Spinal cord (tissue), 10 donors: ENCODE measurements at places on chromosomes 1 and 21. TPM values are rescaled to one million over a fixed set of nuclear protein-coding genes. Genes with fewer than 3 reads are reported as not detected.
A peak's percentile ranks its signal among the peaks of the same experiment; 100 is the strongest.

TMEM125 gene
- 7.5 TPM for total RNA-seq

ASCL5 gene
- not detected for total RNA-seq

KRTAP13-2 gene
- total RNA-seq = not detected

CADM3 gene
- total RNA-seq = 120 TPM

RIPPLY3 gene
- total RNA-seq = not detected

FMO4 gene
- total RNA-seq = 5.6 TPM

LCE1D gene
- total RNA-seq = not detected

BSND gene
- total RNA-seq = not detected

DNA sequence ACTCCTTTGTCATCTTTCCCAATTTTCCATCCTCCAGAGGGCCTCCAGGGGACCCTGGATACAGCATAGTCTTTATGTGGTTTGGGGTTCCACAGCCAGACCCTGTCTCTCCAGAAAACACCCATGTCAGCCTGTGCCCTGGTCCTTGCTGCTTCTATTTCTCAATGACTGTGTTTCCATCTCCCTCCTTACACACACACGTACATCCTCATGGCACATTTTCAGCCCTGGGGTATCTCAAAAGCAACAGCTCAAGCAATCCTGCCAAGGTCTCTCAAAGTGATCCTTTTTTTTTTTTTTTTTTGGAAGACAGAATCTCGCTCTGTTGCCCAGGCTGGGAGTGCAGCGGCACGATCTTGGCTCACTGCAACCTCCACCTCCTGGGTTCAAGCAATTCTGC lies 22.3 kb downstream of the QSOX1 start:
- no peak for DNase-seq

GRCh38 chr1:23367791-23368561 lies 1.7 kb downstream of the ZNF436 start:
- peak; percentile 98 for DNase-seq

- no peak for DNase-seq
Measured at GRCh38 chr21:17433730-17434129, 79.1 kb upstream of the CXADR start.

GRCh38 chr1:184485751-184486723 lies 99.2 kb downstream of the C1orf21 start:
- DNase-seq = no peak

DNA sequence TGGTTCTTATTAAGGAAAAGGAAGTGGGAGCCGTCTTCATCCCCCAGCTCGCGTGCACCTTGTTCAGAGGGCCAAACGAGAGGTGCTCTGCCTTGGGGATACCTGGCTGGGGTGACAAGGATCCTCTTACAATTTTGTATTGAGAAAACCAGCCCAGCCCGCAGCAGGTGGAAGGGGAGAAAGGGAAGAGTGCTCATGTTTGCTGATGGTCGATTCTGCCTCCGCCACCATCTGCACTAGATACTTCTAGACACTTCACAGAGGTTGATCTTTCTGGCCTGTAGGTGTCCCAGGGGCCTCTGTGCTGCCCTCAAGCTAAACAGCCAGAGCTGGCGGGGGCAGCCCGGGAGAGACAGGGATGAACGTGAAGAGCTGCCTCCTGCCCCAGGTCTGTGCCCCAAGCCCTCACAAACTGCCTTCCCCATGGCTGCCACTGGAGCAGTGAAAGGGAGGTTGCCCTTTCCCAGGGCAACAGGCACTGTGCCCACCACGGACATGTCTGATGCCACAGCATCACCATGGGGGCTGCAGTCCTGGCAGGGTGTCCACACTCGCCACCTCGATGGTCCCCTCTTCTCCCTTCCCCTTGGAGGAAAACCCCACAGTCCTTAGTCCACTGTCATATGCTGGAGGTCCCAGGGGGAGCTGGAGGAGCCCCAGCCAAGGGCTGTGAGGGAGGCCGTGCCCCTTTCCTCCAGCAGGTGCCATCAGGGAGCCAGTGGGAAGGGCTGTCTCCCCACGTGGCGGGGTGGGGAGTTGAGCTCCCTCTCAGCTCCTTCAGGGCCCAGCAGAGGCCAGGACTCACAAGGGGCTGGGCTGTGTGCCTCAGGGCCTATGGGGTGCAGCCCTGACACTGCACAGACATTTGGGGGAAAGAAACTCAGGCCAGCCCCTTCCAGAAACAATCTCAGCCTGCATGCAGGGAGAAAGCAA lies 8.1 kb downstream of the ADPRS start:
- no peak for DNase-seq

DNA sequence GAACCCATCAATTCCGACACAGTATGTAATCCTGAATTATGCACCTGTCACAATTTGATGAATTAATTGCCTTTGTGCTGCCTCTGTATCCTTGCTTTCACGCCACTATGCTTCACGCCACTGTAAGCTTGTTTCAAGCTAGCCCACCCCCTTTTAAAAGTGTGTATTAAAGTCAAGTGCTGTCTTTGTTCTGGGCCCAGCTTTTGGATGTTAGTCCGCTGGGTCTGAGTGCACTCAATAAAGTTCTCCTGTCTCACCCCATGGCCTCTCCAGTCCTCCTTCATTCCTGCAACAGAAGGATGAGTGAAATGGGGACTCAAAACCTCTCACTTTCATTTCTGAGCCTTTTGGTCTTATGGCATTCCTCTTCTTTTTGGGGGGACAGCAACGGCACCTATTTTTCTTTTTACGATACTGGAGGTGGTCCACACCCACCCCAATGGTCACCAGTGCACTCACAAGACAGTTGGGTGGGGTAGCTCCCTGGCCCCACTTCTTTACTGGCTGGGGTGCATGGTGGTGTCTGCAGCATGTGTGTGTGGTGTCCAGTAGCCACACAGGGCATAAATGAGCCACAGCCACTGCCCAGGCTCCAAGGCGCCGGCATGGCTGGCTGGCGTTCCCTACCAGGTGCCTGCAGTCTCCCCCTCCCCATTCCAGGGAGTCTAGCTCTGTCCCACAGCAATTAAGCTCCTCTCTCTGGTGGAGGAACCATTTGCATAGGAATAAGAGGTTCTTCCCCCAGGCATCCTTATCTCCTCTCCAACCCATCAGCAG lies 1.8 kb downstream of the THEM4 start:
- DNase-seq = no peak

DNA sequence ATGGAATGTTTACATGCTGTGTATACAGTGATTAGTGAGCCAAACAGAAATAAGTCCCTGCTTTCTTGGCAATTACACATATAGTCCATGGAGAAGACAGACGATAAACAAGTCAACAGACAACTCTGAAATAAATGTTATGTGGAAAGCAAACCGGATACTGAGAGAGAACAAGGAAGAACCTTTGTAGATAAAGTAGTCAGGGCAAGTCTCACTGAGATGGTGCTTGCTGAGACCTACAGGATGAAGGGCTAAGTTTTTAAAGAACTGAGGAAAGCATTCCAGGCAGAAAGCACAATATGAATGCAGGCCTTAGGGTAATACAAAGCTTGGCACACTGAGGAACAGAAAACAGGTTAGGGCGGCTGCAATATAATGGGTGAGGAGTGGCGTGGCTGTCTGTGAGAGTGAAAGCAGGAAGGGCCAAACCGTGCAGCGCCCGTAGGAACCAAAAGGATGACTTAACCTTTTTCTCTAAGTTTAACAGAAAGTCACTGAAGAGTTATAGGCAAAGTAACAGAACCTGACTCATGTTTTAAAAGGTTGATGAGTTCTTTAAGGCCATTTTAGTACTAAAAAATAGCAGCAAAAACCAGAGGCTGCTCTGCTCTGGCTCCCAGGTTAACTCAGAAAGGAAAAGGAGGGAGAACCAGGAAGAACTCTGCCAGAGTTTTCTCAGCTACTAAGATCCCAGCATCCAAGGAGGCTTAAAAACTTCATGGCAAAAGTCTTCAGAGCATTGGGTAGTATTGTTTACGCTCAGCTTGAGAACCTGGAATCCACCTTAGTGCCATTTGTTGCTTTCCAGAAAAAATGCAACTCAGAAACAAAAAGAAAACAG lies 8.7 kb upstream of the TTF2 start:
- DNase-seq = no peak

DNA sequence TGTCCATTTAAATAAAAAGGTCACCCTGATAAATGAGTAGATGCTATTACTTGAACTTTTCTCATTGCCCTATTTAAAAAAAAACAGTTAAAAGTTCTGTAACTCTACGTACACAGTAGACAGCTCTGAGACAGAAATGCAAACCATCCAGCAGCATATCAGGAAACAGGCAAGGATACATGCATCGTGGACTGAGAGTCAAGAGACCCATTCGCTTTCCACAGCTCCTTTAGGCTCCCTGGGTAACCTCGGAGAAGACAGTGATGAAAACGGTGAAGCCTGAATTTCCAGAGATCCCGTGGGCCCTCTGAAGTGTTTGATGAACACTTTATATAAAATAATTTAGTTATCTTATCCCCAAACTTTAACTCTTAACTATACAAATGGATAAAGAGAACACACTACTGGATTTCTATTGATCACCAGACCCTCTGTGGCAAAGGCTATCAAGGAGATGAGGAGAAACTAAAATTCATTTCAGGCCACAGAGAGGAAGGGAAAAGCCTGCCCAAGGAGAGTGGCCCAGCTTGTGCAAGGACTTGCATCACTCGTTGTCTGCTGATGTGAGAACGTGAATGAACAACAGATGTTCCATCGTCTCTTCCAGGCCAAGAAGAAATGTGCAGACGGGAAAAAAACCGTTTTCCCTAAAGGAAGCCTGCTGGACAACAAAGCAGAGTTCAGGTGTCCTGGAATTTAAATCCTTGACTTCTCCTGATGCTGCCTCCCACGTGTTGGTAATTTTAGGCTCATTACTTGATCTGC lies 131.0 kb downstream of the TGFBR3 start:
- no peak for DNase-seq

DNA sequence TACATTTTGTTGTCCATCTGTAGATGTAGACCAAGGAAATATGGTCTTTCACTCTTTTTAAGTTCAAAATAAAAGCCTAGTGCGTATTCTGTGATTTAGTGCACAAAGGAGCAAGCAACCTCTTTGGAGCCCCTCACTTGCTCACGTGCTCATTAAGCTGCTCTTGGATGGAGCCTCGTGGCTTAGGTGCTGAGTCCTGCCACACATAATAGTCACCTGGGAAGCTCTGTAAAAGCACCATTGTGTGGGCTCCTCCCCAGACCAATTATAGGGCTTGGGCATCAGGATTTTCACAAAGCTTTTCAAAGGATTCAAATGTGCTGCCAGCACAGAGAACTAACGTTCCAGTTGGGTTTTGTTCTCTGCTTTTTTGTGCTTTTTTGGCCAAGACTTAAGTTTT lies 85.0 kb downstream of the PCP4 start:
- DNase-seq = no peak

- no peak for DNase-seq
Measured at GRCh38 chr1:44515416-44515815, 110.4 kb downstream of the RNF220 start.

GRCh38 chr1:52709016-52709415 lies 10.9 kb upstream of the COA7 start:
- no peak for DNase-seq

- no peak for DNase-seq
Measured at GRCh38 chr21:19368944-19369343, 965.4 kb upstream of the TMPRSS15 start.

- no peak for DNase-seq
Measured at GRCh38 chr1:83849191-83850061, 149.5 kb downstream of the TTLL7 start.

DNA sequence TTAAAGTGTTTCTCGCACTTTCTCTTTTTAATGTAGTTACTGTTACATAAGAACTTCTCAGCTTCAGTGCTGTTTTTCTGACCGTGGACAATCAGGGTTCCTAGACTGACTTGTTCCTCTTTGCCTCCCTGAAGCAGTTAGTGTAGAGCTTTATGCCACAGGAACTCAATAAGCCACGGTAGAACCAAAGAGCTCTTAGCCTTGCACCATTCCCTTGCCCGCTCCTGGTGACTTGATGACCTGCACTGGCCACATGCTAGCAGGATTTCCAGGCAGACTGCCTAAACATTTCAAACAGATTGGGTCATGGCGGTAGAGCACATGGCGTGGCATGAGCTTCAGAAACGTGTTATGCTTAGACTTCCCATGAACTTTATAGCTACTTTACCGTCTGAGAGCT lies 18.8 kb upstream of the FASLG start:
- DNase-seq = no peak

- DNase-seq = no peak
Measured at GRCh38 chr1:83131692-83131955, 867.3 kb downstream of the TTLL7 start.

DNA sequence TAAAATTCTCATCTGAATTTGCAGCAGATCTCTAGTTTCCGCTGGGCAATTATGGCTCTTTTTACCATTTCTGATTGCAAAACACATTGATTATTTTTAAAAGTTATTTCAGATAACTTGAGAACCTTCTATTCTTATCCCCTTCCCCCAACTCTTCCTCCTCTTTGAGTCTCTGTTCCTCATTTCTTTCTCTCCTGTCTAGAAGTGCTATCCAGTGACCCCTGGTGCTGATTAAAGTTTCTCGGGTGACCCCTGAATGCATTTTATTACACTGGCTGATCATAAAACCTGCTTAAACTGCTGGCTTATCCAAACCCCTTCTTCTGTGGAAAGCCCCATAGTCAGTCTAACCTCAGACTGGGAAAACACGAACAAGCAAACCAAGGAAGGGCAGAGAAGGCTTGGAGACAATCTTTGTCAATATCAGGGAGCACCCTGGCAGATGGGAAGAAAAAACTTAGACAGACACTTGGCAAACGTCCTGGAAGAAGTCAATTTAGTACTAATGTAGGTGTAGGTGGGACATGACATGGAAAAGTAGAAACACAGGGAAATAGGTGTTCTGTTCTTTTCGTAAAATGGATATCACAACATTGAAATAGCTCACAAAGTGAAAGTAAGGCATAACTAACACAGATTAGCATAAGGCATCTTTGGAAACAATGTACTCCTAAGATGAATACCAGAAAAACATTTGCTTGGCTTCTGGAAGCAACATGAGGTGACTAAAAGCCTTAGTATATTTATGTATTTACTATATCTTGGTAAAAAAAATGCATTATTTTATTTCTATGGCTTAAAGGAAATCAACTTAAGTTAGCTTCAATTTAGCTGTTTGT lies 61.4 kb downstream of the GORAB start:
- no peak for DNase-seq

DNA sequence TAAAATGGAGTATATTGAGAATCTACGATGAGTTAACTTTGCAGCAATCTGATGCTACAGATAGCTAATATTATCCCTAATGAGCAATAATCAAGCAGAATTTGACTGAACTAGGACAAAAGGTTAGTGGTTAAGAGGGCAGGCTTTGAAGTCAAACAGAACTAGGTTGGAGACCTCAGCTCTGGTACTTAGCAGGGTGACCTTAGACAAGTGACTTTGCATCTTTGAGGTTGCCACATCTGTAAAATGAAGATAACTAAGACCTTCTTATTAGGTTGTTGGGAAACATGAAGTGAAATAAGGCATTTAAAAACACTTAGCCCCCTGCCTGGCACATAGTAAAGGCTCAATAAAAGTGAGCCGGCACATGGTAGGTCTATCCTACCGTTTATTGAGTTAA lies 4.3 kb upstream of the FUCA1 start:
- DNase-seq = no peak

DNA sequence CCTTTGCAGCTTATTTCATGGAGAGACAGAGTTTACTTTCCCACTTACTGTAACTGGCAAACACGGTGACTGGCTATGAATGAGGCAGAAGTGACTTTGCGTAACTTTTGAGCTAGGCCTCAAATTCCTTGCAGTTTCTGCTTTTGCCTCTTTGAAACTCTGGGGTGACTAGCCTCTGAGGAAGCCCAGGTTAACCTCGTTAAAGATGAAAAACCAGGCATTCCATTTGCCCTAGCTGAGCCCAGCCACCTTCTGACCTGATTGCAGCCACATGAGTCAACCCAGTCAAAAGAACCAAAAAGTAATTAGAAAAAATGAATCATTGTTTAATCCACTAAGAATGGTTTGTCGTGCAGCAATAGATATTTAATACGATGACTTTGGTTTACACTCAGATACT lies 20.4 kb downstream of the PRMT6 start:
- DNase-seq = no peak

- no peak for DNase-seq
Measured at GRCh38 chr1:91631718-91632330, 131.2 kb downstream of the CDC7 start.
